ENCODE measurements at places on chromosomes 12 and 14. TPM values are rescaled to one million over a fixed set of nuclear protein-coding genes. Genes with fewer than 3 reads are reported as not detected.

Gene UBC
- total RNA-seq, result 1,580 TPM

Gene KLRF1
- total RNA-seq, result 0.48 TPM

DNA sequence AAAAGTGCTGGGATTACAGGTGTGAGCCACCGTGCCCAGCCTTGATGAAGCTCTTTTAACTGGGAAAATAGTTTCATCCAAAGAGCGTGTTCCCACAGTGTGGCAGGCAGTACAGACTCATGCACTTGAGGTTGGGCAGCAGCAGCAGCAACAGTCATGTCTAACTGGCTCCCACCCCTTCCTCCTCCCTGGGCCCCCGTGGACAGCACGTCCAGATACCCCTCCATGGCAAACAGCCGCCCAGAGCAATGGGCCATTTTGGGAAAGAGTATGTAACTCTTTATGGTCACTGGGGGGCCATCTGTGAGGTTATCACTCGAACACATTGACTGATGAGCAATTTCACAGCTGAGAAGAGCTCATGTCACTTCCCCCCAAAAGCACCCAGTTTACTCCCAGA lies 279.1 kb upstream of the NOS1 start:
- no peak for DNase-seq

- no peak for DNase-seq
Measured at GRCh38 chr12:116547955-116548501, 11.2 kb upstream of the MAP1LC3B2 start.

DNA sequence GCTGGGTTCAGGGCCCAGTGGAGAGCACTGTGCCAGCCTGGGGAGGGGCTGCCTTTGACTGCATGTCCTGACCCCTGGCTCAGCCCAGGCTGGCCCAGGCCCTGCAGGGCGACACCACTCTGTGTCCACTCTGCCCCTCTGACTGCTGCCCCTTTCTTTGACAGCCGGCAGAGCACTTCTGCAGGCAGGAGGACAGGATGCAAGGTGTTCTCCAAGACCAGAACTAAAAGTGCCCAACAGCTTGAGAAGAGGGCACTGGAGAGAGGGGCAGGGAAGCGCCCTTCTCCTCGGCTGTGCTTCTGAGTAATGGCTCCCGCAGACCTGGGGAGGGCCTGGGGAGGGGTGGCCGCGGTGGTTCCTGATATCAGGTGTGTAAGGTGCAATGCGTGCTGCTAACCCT lies 72.7 kb downstream of the WDR20 start:
- no peak for DNase-seq
